ENCODE measurements at places on chromosomes 3 and 15.

- no peak for DNase-seq
Measured at GRCh38 chr15:52217186-52217585, 26.0 kb upstream of the GNB5 start.

GRCh38 chr15:49832511-49832910 lies 211.7 kb downstream of the DTWD1 start:
- no peak for DNase-seq

GRCh38 chr15:100220058-100220768 lies 121.6 kb downstream of the ADAMTS17 start:
- DNase-seq, result no peak

DNA sequence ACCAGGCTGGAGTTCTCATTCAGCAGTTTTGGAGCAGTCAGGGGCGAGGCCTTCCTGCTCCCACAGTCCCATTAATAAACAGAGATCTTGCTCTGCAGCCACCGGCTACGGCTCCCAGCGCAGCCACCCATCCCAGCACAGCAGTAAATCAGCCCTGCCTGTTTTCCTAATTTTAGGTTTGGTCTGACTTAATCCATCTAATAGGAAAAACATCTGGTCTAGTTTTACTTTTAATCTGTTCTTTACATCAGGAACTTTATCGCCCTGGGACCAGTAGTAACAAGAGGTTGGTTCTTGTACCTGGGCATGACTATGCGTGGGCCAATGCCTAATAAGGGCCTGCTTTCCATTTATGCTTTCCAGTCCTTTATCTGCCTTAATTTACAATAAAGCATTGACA lies 264.0 kb upstream of the DPH6 start:
- DNase-seq, result no peak

All from stimulated activated CD8-positive, alpha-beta memory T cell treated with anti-CD3 and anti-CD28 coated beads, Interleukin-2, amount 100 ng/mL, for 48 hours (primary cell).